ENCODE measurements at places on chromosomes 11 and 22.

DNA sequence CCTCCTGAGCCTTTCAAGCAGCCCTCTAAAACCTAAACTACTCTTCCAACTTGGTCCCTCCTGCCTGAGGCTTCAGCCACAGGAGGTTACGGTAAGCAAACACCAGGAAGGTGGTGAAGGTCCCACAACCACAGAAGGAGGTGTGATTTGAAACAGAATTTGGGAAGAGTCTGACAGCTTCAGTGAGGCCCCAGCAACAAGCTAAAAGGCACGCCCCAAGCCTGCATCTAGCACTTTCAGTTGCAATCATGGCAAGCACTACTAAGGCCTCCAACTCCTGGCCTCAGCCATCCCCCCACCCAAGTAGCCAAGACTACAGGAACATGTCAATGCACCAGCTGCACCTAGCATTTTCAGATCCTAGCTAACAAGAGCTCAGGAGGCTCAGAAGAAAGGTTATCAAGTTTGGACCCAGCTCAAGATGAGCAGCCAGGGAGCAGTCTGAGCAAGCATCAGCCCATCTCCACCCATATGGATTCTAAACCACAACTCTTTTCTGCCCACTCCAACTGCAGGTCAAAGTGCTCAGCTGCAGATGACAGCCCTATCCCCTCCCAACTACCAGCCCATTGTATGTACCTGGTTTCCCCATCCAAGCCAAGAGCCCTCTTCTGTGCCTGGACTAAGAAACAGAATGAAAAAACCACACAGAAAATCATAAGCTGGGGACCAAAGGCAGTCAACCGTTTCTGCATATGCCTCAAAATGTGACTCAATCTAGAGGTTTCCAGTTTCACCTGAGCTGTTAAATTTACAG, 10.4 kb upstream of the AHNAK start:
- DNase-seq: peak; percentile 55

- peak; percentile 69 for DNase-seq
These were observed 72.3 kb downstream of the PPP6R3 start for GRCh38 chr11:68532727-68533369.

DNA sequence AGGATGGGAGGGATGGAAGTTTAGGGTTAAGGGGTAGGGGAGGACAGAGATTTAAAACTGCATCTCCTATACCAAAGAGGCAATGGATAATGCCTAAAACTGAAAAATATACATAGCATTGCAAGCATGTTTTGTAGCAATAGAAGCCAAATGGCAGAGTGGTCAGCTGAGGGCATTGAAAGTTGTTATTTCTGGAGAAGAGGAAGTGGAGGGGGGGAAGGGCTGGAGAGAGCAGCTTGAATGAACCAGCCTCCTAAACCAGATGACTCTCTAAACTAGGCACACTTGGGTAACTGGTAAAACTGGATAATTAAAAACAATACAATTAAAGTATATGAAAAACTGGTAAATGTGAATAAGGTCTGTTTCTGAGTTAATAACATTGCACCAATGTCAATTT, 70.3 kb upstream of the TP53I11 start:
- DNase-seq: no peak

GRCh38 chr11:83392556-83392955, 106.4 kb upstream of the CCDC90B start:
- DNase-seq: no peak

DNA sequence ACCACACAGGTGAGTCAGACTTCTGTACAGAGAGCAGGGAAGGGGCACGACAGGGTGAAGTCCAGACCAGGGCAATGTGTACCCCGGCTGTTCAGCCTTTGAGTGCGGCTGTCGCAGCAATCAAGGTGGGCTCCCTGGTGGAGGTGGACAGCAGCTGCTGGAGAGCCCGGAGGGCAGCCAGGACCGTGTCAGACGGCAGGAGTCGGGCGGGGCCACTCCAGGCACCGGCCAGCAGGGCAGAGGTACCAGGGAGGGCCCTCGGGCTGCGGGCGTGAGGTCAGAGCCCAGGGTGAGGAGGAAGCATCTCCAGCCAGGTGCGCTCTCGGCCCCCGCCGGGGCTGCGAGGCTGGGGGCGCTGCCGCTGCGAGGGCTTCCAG, 802 bp upstream of the PIM3 start:
- peak; percentile 69 for DNase-seq

- DNase-seq: peak; percentile 86
These were observed 6.0 kb upstream of the LIF start for GRCh38 chr22:30252411-30253204.

- no peak for DNase-seq
These were observed 142.2 kb upstream of the C11orf58 start for GRCh38 chr11:16596231-16596630.

- DNase-seq: peak; percentile 65
These were observed 8.3 kb upstream of the SORL1-AS1 start for GRCh38 chr11:121460941-121461514.

- no peak for DNase-seq
These were observed 59.8 kb upstream of the B3GAT1 start for GRCh38 chr11:134471716-134472455.

GRCh38 chr11:121451178-121451985, 732 bp upstream of the SORL1 start:
- DNase-seq: peak; percentile 84

DNA sequence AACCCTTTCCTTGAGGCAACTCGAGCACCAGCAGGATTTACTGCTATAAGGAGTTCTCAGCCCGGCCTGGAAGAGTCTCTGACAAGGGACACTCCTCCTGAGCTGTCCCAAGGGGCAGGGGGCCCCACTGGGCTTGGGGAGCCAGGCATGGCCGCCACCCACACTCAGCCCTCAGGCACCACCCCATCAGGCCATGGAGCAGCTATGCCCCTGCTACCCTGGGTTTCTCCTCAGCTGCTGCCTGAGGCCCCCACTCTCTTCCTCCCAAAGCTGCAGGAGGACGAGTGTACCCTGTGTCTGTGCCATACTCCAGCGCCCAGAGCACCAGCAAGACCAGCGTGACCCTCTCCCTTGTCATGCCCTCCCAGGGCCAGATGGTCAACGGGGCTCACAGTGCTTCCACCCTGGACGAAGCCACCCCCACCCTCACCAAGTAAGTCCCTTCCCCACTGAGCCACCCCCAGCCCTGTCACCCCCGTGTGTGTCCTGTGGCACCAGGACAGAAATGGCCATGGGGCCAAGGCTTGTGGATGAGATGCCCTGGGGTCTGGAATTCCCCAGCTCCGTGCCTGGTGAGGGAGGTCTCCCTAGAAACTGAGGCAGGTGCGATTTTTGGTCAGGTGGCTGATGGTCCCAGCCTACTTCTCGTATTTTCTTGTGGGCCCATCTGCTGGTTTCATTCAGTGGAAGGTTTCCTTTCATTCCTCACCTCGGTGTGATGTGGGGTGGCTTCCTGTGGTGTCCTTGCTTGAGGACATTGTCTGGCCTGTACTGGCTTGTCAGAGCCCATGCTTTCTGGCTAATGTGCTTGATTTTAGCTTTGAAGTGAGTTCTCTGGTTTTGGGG, 28.4 kb downstream of the TAB1 start:
- DNase-seq: no peak

GRCh38 chr22:19109198-19110063, 12.8 kb downstream of the DGCR2 start:
- DNase-seq: no peak

DNA sequence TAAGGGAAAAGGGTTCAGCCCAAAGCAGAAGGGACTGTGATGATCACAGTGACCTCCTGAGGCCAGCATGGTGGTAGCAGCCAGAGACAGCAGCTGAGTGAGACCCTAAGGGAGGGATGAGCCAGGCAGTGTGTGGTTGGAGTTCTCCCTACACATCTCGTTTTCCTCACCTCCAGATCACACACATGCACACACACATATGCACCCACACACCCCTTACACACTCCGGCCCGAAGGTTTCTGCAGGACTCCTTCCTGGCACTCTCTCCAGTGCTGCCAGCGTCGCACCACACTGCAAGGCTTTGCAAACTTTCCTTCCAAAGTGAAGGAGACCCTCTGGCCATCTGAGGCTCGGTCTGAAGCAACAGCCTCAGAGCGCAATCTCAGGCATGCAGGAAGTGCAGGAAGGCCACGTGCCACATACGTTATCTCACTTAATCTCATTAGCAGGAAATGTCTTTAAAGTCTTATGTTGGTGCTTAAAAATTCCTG, 26.9 kb upstream of the TP53I11 start:
- DNase-seq: peak; percentile 9

DNA sequence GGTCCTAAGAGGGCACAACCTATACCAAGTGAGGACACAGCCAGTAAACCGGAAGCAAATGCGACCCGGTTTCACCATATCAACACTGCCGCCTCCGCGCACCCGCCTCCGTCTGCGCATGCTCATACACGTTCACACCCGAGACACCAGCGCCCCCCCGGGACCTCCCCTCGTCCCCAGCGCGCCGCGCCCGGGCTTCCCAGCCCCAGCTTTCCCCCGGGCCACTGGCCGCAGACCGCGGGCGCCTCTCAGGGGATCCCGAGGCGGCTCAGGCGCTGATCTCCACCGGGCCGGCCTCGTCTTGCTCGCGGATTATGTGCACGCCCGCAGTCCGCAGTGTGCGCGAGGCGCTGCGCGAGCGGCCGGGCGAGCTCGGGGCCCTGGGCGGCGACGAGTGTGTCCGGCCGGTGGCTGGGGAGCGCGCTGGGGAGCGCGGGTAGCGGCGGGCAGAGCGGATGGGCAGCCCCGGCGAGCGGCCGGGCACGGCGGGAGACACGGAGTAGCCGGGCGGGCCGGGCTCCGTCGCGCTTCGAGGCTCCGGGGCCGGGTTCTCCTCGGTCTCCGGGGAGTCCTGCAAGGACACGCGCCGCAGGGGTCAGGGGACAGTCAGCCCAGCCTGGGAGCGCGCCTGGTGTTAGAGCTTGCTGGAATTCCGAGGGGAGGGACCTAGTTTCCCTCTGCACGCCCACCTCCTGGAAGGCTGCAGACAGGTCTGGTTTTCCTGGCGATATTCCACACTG, 2.0 kb downstream of the HEPN1 start:
- no peak for DNase-seq

DNA sequence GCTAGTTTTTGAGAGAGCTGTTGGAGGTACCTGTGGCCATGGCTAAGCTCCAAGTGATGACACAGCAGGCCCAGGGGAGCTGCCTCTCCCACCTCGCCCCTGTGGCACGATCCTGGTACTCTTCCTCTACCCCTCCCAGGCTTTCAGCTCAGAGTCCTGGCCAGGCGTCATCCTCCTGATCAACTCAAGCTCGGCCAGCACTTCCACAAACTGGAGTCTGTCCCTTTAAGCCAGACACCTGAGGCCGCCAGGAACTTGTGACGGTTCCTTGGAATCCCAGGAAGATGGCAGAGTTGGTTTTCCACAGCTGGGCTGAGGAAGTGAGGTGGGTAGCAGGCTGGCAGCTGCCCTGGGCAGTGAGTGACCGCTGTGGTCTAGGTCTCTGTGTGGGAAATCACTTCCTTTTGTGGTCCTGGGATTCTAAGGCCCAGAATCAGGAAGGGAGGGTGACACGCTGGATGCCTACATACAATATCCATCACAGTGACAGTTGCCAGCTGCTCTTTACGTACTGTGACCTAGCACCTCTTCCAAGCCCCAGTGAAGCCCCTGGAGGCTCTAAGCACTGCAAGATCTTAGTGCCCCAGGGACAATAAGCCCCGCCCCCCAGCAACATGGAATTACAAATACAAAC, 3.2 kb upstream of the CST6 start:
- DNase-seq: peak; percentile 53

DNA sequence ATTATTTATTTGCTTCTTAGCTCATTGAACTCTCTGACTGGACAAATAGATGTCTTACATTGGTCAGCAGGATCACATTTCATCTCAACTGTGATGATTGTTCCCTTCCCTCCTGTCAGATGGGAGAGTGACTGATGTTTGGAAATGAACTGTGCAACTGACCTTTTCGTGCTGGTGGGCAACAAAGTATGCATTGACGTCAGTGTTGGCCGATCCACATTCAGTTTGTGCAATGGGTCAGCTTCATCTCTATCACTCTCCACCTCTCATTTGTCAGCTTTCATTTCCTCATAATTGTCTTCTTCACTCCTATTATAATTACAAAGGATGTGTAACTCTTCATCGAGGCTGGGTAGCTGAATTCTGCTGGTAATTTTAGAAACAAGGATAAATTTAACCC, 71.3 kb downstream of the PPP2R1B start:
- DNase-seq: no peak

GRCh38 chr11:36868380-36868779, 270.3 kb upstream of the RAG2 start:
- DNase-seq: no peak

DNA sequence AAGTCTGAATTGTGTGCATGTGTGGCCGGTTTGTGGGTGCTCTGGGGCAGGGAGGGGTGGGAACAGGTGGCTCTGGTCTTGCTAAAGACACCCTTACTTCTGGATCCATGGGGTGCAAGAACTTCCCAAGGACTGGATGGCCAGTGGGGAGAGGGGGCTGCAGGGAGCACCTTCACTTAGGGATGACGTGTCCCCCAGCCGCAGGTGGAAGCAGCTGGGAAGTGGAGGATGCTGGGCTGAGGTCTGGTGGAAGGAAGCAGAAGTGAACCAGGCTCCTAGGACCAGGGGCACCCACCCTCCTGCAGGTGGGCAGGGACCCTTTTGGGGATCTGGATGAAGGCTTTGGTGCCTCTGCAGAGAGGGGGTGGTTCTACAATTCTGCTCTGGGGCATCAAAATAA, 9.9 kb upstream of the MIEF1 start:
- DNase-seq: no peak

GRCh38 chr11:60771879-60772525, 13.1 kb upstream of the MS4A10 start:
- DNase-seq: peak; percentile 13

- DNase-seq: no peak
These were observed 25.8 kb downstream of the RCN1 start for GRCh38 chr11:32116668-32117067.

DNA sequence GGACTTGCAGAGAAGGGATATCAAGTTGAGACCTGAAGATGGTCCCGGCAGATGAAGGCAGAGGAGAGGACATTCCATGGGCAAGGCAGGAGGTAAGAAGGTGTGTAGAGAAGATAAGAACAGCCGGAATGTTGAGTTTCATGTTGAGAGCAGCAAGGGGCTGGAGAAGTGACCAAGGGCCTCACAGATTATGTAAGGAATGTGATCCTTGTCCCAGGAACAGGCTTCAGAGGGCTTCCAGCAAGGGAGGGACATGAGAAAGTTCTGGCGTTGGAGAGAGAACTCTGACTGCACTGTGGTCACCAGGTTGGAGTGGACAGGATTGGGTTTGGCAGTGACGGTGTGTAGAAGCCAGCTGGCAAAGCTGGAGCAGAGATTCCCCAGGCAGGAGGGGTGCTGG, 27.6 kb upstream of the PPFIA1 start:
- no peak for DNase-seq

- DNase-seq: no peak
These were observed 273.9 kb downstream of the SBF2 start for GRCh38 chr11:10019906-10020682.

GRCh38 chr11:124788521-124788920, 11.7 kb downstream of the MSANTD2 start:
- DNase-seq: no peak

- peak; percentile 10 for DNase-seq
These were observed 1085.3 kb downstream of the DLG2 start for GRCh38 chr11:84541731-84542340.

- no peak for DNase-seq
These were observed 539.2 kb downstream of the MN1 start for GRCh38 chr22:27262361-27262760.

- DNase-seq: peak; percentile 95
These were observed 922 bp upstream of the CSNK1E start for GRCh38 chr22:38317995-38318715.

Data from PC-3 (cell line).